GM04504 (cell line): ENCODE measurements at places on chromosomes 12 and 14.

- no peak for DNase-seq
Measured at GRCh38 chr14:56198438-56198837, 80.2 kb downstream of the PELI2 start.

DNA sequence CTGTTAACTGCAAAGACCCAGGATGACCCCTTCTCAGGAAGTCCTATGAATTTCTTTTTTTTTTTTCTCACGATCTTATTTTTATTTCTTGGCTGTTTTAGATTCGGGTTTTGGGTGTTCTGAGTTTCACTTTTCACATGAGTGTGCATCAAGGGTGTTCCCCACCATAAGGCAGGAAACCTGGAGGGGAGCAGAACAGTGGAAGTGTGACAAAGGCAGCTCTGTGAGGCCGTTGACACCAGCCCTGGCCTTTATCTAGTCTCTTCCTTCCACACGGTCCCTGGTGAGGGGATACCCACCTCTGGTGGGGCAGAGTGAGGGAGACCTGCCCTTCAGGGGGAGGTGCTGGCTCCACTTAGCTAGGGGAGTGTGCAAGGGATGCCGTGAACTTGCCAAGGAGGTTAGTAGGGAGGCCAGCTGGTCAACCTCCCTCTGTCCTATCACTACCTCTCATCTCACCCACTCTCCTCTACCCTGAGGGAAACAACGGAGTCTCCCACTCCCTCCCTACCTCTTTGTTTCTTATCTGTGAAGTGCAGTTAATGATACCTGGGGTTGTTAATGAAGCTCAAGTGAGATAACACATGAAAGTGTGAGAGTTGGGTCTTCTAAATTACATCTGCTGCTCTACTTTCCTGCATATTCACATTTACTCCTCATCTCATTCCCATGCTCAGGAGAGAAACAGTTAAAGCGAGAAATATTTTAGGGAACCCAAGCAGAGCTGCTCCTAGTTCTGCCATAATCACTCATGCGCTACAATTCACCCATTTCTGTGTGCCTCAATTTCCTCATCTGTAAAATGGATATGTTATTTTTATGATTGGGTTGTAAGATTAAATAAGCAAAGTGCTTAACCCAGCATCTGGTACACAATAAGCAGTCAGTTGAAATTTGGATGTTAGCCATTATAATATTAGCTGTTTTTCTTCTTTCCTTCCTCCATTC is 4.4 kb upstream of the GALNT6 start:
- no peak for DNase-seq

DNA sequence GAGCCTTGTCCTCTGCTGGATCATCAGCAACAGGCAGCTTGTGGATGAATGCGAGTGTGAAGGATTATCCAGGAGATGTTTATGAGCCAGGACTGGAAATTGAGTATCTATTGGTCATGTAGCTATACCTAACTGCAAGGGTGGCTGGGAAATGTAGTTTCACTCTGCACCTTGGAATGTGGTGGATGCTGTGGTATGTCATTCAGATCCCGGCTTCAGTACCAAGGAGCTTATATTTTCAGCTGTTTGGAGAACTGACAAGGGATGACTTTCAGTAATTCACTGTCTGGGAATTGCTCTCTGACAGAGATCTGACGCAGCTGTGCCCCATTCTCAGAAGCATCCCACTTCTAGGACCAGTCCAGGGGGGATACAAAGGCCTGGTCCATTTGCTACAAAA is 792.3 kb upstream of the NOVA1 start:
- DNase-seq, result no peak

GRCh38 chr12:704516-705242 is 41.4 kb upstream of the NINJ2 start:
- DNase-seq, result no peak

DNA sequence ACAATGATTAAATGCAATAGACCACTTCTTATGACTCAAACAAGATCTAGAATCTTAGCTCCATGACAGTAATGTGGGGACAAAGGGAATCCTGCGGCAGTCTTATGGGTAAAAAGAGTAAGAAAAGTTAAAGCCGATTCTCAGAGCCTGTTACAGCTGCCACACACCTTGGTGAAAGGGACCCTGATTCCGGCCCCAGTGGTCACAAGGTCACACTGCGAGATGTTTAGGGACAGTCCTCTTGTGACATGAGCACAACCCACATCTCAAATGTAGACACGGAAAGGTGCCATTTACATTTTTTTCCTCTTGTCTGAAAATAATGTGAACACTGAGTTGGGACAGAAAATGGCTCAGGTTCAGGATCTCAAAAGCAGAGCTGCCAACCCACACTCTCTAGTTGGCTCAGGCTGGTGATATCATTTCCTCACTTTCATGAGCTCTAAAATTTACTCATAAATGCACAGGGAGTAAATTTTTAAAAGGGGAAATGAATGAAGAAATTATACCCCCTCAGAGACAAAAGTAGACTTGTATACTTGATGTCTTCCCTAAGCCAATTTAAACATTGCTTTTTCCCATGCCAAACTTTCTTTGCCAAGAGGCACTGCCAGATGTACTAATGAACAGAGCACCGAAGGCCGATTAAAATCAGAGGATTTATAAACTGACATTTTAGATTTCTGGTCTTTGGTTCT is 113.1 kb upstream of the OVCH1 start:
- DNase-seq, result no peak

- no peak for DNase-seq
Measured at GRCh38 chr12:115840159-115840558, 437.3 kb downstream of the MED13L start.

DNA sequence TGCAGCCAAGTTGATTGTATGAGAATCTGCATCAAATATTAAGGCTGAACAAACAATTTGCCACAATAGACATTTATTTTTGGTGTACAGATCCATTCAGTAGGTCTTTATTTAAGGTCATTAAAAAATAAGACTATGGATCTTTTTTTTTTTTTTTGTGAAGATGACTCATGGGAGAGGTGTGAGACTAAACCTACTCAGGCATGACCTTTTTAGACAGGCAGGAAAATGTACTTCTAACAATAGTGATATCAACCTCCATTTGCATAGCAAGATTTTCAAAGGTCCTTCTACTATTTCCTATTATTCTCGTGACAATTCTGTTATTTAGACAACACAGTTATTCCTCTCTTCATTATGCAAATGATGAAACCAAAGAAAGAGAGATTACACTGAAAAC is 39.9 kb upstream of the PTPRR start:
- DNase-seq, result no peak

DNA sequence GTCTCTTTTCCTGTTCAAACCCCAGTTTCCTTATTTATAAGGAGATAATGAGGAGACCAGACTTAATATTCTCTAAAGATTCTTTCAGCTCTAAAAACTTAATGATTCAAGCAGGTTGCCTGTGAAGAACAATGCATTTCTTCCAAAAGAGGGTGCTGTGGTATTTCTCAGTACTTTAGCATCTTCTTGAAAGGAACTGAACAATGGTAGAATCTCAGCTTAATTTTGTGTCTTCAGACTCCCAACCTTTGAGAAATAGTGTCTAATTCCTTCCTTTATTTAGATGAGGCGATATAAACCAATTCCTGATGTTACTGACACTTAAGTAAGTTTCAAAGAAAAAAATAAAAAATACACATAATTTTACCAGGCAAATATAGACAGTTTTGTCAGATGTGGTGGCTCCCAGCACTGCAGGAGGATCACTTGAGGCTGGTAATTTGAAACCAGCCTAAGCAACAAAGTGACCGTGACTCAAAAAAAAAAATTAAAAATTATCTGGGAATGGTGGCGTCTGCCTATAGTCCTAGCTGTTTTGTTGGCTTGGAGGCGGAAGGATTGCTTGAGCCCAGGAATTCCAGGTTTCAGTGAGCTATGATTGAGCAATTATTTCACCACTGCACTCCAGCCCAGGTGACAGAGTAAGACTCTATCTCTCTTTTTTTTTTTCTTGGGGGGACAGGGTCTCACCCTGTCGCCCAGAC is 76.9 kb upstream of the PSMA6 start:
- DNase-seq, result peak; percentile 40

DNA sequence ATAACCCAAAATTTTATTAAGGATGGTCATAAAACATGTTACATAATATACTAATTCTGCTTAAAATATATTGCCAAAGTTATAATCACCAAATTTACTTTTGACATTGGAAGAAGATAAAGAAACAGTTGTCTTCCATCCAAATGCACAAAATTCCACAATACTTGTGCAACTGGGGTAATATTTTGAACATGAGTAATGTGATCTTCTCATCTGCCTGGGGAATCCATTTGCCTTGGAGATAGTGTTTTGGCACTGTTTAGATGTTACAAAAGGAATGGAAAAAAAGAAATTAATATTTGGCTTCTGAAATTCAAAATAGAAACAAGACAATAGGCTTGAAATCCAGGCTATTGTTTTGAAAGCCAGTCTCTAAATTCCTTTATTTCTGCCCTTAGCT is 9.1 kb downstream of the GPR19 start:
- peak; percentile 43 for DNase-seq
